ENCODE measurements at places on chromosomes 3 and 15.

DNA sequence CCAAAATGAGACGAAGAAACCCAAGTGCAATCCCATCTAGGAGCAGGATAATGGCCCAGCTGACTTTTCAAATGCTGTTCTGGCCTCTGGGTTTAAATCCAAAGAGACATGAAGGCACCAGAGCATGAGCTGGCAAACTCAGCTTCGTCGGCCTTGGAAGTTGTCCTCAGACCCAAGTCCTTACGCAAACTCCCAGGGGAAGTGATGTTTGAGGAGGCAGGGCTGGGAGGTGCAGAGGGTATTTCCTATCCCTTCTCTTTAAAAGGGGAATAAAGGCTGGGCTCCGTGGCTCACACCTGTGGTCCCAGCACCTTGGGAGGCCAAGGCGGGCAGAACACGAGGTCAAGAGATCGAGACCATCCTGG lies 68.9 kb upstream of the HERC1 start:
- DNase-seq: no peak

- DNase-seq: no peak
Observed at GRCh38 chr3:123352134-123352554, 96.7 kb downstream of the ADCY5 start.

DNA sequence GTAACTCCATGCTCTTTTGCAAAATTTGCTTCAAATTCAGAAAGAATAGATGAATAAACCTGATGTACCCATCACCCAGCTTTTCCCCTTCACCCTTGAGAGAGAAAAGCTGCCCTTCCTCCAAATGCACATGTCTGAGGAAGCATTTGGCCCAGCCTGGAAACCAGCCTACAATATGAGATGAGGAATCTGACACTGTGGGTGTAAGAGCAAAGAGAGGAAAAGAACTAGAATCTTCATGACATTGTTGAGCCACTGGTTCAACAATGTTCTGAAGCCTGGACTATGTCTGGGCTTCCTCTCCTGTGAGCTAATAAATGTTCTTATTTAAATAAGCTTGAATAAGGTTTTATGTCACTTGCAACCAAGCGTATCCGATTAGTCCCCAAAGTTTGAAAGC lies 18.7 kb upstream of the DCBLD2 start:
- no peak for DNase-seq

- no peak for DNase-seq
Observed at GRCh38 chr3:189638276-189639031, 7.3 kb downstream of the TP63 start.

GRCh38 chr3:17738921-17739320 lies 3.5 kb downstream of the TBC1D5 start:
- DNase-seq: no peak

DNA sequence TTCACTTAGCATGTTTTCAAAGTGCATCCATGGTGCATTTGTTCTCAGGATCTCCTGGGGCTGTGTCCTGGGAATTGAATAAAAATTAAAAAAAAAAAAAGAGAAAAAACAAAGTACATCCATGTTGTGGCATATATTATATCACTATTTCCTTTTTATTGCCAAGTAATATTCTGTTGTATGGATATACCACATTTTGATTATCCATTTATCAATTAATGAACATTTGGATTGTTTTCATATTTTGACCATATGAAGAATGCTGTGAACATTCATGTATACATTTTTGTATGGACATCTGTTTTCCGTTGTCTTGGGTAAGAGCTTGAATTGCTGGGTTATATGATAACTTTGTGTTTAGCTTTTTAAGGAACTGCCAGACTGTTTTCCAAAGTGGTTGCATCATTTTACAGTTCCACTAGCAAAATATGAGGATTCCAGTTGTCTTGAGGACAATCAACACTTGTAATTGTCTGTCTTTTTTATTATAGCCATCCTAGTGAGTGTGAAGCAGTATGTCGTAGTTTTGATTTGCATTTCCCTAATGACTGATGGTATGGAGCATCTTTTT lies 44.5 kb downstream of the CTDSPL2 start:
- no peak for DNase-seq

GRCh38 chr15:99252326-99252725 lies 1.0 kb downstream of the LRRC28 start:
- DNase-seq: no peak

- DNase-seq: no peak
Observed at GRCh38 chr3:158804441-158804840, 2.6 kb downstream of the MFSD1 start.

DNA sequence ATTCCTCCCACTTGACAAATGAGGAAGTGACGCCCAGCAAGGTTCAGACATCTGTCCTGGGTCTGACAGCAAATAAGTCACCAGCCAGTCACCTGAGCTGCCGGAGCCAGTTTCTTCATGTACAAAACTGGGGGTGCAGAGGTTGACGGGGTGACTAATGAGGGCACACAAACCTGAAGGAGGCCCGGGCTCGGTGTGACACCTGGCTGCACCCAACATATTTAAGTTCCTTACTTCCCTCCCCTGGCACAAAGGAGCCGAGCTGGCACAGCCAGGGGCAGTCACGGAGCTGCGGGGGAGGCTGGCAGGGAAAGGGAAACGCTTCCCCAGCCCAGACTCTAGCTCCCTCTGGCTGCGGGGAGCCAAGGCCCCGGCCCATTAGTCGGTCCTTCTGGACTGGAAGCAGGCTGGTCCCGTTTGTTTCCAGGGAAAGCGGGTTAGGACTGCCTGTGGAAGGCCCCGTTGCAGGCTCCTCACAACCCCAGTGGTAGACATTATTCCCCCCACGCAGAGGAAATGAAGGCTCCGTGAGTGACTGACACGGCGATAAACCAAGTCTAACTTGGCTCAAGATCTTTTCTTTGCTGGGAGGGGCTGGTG lies 2.3 kb downstream of the FBXL22 start:
- DNase-seq: no peak

GRCh38 chr15:63015618-63016017 lies 26.9 kb upstream of the TPM1 start:
- no peak for DNase-seq

- no peak for DNase-seq
Observed at GRCh38 chr3:194265996-194266964, 84.8 kb downstream of the CPN2 start.

All from stimulated activated CD8-positive, alpha-beta memory T cell treated with anti-CD3 and anti-CD28 coated beads, Interleukin-7, amount 100 ng/mL, for 1 hour (primary cell).